Activated CD4-positive, alpha-beta T cell treated with anti-CD3 and anti-CD28 coated beads for 36 hours (primary cell): ENCODE measurements at places on chromosomes 7 and 10. TPM values are rescaled to one million over a fixed set of nuclear protein-coding genes. Genes with fewer than 3 reads are reported as not detected.

The CNPY1 gene
- total RNA-seq: not detected

The CYP3A5 gene
- total RNA-seq: not detected

DNA sequence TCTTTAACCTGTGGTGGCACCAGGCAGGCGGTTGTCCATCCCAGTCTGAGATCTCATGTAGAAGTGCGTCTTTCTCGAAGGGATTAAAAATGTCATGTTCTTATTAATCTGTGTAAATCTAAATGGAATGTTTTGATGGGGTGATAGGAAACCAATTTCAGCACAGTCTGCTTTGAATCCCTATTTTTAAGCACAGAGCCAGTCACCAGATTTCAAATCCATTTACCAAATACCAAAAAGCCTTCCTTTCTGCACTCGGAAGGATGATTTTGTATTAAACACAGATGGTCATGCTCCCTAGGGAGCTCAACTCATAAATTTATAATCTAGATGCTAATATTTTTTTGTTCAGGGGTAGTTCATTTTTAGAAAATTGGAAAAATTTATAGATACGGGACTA, 160.6 kb upstream of the AOAH start:
- no peak overlapping the region for H3K4me3 ChIP-seq
- H3K27ac ChIP-seq: no peak overlapping the region
- no peaks in the 10 kb centered on the region for H3K27me3 ChIP-seq
- H3K4me1 ChIP-seq: no peaks in the 10 kb centered on the region

The CHPF2 gene
- 27.3 TPM for total RNA-seq

The SH2D4B gene
- total RNA-seq: not detected

DNA sequence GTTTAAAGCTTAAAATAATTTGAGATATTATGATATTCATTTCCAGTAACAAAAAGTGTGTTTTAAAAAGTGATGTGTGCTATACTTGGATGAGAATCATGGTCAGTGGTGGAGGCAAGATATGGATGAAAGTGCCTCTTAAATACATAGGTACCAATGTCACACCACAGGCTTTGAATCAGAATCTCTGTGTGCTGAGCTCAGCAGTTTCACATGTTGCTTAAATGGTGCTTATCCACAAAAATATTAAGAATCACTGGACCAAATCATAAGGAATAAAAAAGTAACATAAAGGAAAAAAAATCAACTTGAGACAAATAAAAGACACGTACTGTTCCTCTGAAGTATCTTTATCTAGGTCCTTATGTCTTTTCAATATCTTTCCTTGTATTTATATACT, 850.5 kb upstream of the POT1 start:
- H3K27ac ChIP-seq: no peak overlapping the region
- H3K36me3 ChIP-seq: no peaks in the 10 kb centered on the region
- no peak for DNase-seq
- no peaks in the 10 kb centered on the region for H3K27me3 ChIP-seq
- H3K4me1 ChIP-seq: no peaks in the 10 kb centered on the region
- no peak overlapping the region for H3K4me3 ChIP-seq

DNA sequence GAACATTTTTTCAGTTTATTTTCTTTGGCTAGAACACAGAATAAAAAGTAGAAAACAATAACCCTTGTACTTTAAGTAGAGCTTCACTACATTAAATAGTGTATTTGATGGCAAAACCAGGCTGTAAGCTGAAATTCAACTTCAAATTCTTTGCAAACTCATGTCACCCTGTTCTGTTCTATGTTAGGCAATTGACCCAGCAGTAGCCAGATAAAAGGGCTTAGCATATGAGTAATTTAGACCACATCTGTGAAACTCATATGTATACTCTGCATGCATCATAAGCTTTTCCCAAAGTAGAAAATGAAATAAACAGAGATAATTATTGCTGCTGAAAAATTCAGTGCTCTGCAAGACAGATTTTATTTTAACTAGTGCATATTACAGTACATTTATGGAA, 150.2 kb downstream of the GNAI1 start:
- H3K27ac ChIP-seq: no peak overlapping the region
- H3K27me3 ChIP-seq: no peaks in the 10 kb centered on the region
- H3K4me3 ChIP-seq: no peak overlapping the region
- DNase-seq: no peak
- no peaks in the 10 kb centered on the region for H3K4me1 ChIP-seq
- no peaks in the 10 kb centered on the region for H3K36me3 ChIP-seq

GRCh38 chr7:128424686-128425275, 15.0 kb upstream of the IMPDH1 start:
- DNase-seq: no peak
- no peak overlapping the region for H3K4me3 ChIP-seq
- peaks cover 9% of the 10 kb centered on the region for H3K27me3 ChIP-seq
- no peaks in the 10 kb centered on the region for H3K4me1 ChIP-seq
- H3K27ac ChIP-seq: no peak overlapping the region
- H3K36me3 ChIP-seq: no peaks in the 10 kb centered on the region
